ENCODE measurements at places on chromosomes 2 and 18.

GRCh38 chr2:143162997-143163396 is 33.8 kb downstream of the ARHGAP15 start:
- no peak for DNase-seq

GRCh38 chr2:198660501-198660900 is 797.2 kb downstream of the SATB2 start:
- no peak for DNase-seq

DNA sequence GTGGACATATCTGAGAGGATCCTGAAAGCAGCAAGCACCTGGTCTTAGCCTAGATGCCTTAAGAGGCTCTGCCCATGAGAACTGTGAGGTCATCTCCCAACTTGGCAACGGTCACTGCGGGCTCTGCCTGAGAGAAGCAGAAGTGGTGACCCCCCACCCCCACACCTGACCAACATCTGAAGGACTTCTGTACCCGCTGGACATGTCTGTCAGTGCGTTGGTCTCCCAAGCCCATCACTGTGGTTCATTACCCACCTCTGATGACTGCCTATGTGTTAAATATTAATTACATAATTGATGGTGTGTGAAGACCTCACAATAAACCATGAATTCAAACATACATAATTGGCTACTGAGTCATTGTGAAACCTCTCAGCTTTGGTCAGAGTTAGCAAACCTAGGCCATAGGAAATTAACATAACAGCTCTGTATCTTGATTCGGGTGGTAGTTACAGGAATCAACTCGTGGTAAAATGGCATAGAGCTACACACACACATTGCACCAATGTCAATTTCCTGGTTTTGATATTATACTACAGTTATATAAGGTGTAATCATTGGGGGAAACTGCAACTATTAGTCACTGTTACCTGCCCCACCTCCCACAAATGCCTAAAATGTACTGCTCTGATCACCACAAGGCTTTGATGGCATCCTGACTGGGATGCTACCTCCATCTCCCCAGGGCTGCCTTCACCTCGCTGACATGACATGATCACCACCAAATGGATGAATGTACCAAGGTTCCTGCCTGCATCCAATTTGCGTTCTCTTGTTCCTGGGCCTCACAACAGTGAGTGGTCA is 4.3 kb upstream of the GALNT1 start:
- no peak for DNase-seq

- DNase-seq = no peak
Observed at GRCh38 chr2:774436-774835, 97.2 kb upstream of the TMEM18 start.

GRCh38 chr2:59947917-59948541 is 605.4 kb downstream of the BCL11A start:
- no peak for DNase-seq

DNA sequence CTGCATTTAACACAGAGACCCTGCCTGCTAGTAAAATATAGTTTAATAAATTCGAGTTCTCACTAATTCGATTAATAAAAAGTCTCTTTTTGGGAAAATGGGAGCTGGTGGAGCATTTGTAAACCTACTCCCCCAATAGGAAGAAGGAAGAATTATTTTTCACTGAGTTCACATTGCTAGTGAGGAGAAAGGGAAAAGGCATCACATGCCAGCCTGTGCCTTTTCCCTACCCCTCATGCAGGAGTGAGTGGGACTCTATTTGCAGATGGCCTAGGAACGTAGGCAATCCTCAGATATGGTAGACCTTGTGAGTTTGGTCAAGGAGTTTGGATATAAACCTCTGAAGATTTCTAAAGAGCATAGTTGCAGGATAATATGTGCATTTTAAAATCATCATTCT is 218.4 kb upstream of the TRIB2 start:
- no peak for DNase-seq

DNA sequence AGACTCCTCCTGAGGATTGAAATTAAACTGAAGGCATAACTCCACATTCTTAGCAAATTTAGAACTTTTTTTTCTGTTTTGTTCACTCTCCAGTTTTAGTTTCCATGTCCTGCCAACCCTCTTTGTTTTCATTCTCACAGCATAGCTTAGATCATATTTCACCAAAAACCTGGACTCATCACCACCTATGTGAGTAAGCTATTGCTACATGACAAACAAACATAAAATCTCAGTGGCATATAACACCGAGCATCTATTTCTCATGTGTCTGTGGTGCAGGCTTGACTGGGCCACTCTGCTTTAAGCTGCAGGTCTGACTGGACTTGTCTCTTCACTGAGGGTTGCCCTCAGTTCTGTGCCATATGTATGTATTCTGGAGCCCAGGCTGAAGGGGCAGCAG is 385.2 kb downstream of the ARHGAP15 start:
- DNase-seq = no peak

- DNase-seq = no peak
Observed at GRCh38 chr2:196130039-196130825, 41.1 kb downstream of the STK17B start.
